ENCODE measurements at places on chromosomes 7 and 10.

DNA sequence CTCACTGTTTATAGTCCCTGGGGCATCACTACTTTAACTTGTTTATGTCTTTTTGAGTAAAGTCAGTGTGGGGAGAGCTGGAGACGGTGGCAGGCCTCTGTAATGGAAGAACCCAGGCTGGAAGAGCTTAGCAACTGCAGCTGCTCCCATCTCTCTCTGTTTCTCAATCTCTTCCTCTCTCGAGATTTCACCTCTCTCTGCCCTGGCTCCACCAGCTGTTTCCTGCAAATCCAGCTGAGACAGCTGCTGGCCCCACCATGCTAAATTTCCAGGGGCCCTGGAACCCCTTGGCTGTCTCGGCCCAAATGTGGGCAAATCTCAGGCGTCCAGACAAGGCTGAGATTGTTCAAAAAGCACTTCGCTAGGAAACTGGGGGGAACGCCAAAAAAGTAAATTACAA is 25.8 kb upstream of the SLF2 start:
- no peak for DNase-seq

DNA sequence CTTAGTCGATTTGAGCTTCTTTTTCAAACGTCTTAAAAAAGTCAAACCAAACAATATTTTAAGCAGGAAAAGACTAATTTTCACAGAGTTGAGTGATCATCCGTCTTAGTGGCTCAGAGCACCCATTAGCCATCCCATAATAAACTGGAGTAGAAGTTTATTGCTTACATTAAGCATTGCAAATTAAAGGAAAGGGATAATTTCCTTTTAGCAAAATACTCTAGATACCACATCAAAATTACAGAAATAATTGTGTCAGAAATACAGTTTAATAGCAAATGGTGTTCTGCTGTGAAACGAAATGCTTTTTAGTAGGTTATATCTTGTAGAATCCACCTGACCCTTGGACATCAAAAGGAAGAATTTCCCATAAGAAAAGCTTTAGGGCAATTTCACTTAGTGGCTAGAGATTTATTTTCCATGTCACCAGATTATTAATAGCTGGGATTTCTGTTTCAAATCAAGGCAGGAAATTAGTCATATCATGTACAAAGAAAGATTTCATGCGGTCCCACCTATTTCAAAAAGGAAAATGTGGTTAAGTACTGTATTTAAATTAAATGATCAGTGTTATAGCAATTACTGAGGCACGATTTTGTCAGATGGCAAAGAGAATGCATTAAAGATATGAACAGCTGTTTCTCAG is 96.2 kb downstream of the NPTX2 start:
- DNase-seq = no peak

GRCh38 chr7:156640949-156641485 is 443 bp downstream of the RNF32 start:
- peak; percentile 51 for DNase-seq

- no peak for DNase-seq
Observed at GRCh38 chr10:96840841-96841518, 8.9 kb downstream of the LCOR start.

DNA sequence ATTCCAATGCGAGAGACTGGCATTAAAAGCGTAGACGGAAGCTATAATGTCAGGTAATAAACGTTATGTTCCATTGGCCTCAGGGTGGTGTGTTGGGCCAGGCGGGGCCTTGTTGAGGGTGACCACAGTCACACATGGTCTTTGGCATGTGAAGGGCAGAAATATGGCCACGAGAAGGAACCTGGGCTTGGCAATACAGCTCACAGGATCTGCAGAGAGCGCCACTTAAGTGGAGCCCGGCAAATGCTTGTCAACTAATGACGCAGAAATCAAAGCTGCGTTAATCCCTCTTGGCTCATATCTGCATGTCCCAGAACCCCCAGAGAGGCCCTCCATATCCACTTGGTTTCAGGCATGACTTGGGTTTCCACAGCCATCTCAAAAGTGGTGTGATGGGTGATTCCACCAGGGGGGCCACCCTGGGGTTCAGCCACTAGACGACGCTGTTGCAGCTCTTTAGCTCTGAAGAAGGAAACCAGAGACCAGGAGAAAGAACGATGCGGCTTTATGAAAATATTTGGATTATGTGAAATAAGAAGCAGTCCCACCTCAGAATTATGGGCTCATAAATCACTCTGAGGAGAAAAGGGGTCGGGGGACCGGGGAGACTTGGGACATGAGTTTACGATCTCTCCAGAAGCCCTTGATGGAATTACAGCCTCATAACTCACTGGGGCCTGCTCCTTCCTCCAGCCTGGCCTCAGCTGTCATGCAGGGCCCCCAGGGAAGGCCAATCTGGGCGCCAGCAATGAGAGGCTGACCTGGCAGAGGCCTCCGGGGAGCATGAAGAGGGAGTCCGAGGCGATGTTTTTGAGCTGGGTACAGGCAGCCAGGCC is 462.5 kb downstream of the PLXNA4 start:
- DNase-seq = no peak
